ENCODE measurements at places on chromosomes 1 and 21.

DNA sequence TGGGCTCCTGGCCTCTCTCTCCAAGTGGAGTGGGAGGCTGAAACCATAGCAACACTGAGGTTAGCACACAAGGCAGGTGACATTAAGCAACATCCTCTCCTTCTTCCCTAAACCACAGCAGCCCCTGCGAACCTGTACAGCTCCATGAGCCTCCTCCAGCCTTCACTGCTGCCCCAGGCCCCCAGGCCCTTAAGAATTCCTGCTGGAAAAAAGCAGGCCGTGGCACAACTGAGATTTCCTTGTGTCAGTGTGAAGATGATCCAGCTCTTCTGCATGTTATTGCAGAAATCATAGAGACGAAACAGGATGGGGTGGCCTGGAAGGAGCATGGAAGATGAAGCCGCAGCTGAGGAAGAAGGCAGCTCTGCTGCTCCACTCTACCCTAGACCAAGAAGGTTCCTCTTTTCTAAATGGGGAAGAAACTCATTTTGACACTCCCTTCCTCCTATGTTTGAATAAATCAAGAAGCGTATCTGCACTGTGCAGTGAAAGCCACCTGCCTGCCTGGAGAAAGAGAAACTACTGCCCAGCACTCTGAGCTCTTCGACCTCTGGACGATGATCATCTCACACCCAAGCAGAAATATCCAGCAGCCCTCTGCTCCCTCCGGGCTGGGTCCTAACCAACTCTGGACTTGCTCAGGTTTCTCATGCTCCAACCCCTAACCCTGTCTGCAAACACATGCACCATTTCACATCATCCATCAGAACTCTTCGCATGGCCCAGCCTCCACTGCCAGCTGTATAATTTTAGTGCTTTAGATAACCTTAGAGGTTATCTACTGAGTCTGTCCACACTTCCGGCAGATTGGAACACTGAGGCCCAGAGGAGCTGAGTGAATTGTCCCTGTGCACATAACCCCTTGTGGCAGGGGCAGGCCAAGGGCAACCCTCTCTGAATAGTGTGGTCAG, 20.7 kb downstream of the SH3BP5L start:
- DNase-seq, result no peak

DNA sequence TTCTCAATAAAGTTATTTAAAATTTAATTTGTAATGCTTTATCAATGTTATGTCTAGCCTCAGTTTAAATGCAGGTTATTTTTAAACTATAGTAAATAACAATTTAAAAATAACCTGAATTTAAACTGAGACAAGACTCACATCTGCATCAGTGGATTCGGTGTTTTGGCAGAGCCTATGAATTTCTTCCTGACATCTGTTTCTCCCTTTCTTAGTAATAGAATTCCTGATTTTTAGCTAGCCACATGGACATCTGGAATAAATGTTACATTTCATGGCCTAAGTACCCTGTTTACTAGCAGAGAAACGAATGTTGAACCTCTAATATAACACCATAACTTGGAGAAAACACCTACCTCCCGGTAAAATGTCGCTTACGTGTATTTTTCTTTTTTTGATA, 1141.6 kb upstream of the ADGRL2 start:
- DNase-seq, result no peak

GRCh38 chr21:39525129-39525528, 73.4 kb downstream of the SH3BGR start:
- no peak for DNase-seq

DNA sequence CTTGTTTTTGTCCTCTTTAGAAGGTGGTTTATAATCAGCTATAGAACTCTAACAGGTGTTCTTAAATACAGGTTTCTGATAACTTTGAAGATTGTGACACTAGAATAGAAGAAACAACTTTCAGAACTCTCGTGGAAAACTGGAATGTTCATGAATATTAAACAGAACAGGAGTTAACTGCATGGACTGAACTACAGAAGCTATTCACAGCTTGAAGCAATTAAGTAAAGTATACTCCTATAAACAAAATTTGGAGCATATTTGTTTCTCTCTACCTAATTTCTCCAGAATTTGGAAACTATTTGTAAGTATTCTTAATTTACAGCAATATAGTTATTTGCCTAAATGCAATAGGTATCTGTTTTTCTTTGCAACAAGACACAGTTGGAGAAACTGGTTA, 824.8 kb downstream of the ADGRL2 start:
- DNase-seq, result no peak

- DNase-seq, result no peak
Measured at GRCh38 chr1:232682248-232682647, 52.3 kb upstream of the SIPA1L2 start.

DNA sequence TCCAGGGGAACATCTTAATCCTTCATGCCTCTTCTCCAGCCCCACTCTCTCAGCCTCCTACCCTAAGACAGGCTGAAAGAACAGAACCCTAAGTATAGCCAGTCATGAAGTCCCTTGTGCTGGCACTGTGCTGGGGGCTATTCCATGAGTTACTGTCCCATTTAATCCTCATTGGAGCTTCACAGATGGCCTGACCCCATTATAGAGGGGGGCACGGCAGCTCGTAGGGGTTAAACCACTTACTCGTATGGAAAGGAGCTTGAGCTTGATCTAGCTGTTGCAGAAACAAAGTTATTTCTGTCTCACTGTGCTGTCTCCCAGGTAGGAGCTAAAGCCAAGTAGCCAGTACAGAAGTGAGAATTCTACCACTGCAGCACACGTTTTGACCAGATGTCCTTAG, 203.2 kb upstream of the COA6 start:
- no peak for DNase-seq

GRCh38 chr1:68281946-68282615, 49.8 kb upstream of the WLS start:
- no peak for DNase-seq

DNA sequence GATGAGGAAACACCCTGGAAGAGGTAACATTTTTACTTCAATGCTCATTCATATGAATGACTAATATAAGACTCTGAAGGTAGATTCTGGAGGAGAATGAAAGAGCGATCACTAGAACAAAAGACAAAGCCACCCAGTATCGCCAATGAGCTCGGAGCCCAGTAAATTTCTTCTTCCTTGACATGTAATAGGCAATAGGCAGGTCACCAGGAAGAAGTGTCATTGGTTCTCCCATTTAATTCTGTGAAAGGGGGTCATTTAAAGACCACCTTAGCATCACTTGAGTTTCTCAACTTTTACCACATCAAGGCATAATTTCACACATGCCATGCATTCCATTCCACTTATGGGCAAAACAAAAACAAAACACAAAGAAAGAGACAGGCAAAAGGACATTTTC, 7.9 kb downstream of the TNFSF18 start:
- DNase-seq, result no peak

GRCh38 chr1:229027622-229028182, 243.2 kb upstream of the RAB4A start:
- no peak for DNase-seq

GRCh38 chr21:35942211-35943144, 117.8 kb downstream of the SETD4 start:
- no peak for DNase-seq

DNA sequence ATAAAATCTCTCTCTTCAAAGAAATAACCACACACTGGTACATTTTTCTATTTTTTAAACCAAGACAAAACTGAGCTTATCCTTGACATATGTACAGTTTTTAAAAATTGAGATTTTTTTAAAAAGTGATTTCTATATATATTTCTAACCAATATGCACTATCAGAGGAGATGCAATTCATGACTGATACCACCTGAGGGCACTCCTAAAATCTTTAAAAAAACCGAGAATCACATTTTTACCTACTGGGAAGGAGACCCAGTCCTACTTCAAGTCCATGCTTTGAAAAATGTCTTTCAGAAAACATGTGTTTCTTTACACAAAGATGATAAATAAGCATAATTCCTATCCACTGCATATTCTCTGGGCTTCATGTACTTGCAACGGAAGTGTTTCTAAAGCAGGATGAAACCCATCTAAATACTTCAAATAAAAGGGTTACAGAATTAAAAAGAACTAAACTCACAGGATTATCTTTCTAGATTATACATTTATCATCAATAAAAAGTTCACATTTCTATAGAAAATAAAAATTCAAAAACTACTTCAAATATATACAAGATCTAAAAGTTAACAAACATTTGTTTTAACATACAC, 98.6 kb downstream of the ENAH start:
- DNase-seq, result no peak

DNA sequence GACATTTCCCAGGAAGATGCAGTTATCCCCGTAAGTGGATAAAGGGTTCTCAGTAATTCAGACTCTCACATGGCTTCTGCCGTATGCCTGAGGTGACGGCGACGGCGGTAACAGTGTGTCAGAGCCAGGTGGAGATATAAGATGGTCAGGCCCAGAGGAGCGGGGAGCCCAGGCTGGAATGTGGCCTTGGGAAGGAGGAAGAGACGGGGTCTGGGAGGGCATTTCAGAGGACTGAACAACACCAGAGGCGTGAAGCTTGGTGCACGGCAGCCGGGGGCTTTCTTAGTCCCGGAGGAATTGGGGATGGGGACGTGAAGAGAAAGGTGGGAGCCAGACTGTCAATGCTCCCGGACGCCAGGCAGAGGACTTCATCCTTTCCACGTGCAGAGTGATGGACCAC, 1.0 kb downstream of the RER1 start:
- no peak for DNase-seq

GRCh38 chr1:200247518-200247917, 162.3 kb downstream of the ZNF281 start:
- no peak for DNase-seq
